ENCODE measurements at places on chromosomes 6 and 20.

DNA sequence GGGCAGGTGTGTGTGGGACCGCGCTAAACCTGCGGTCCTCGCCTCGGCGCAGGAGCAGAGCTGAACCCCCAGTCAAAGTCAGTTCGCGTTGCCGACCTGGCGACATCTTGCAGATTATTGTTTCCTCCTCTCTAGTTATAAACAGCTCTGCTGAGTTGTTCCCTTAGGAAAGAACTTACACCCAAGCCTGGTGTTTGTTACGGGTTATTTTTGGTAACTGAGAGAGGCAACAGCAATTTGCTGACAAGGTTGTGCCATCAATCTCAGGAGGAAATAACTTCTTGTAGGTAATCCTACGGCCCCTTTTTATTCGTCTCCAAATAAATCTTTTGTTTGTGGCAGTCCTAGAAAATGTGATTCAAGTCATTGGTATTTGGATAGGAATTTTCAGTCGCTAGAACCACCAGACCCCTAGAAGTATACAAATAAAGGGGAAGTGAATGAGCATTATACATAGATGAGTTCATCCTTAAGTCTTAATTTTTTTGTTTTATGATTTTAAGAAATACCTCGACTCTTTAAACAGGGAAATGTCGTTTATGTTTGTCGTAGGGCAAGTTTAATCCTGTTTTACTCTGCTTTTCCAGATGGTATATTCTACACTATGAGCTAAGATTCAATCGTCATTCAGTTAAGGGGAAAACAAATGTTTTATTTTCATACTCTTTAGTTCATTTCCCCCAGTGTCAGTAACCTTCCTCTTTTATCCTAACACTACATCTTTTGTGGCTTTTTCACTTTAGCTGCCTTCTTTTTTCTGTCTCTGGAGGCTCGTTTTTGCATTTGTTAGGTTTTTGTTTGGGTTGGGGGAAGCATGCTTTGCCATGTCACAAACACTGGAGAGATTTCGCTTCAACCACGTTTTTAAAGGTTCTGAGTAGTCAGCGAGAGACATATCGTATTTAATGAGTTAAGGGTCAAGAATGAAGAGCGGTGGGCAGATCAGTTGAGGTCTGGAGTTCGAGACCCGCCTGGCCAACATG lies 1.2 kb downstream of the PM20D2 start:
- no peak for DNase-seq

GRCh38 chr20:20505554-20505953 lies 137.7 kb downstream of the INSM1 start:
- DNase-seq: no peak

DNA sequence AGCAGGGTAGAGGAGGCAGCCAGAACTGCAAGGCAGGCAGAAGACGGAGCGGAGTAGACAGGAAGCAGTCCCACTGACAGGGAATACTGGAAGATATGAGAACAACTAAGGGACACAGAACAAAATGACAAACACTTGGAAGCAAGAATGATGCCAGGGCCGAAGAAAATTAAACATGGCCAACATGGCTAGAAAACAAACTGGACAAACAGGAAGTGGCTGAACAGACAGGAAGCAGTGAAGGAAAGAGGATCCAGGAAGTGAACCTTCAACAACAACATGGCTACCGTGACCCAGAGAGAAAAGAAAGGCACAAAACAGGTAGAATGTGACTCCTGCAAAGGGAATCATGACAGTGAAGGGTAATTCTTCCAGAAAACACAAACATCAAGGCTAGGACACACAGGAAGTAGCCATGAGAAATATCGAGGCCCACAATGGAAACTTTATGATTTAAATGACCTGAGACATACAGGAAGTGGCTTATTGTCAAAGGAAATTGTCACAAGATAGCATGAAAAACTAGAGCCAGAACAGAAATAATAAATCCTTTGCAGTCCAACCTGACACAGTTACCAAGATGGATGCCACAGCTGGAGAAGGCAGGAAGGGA lies 9.1 kb downstream of the COL11A2 start:
- DNase-seq: no peak

DNA sequence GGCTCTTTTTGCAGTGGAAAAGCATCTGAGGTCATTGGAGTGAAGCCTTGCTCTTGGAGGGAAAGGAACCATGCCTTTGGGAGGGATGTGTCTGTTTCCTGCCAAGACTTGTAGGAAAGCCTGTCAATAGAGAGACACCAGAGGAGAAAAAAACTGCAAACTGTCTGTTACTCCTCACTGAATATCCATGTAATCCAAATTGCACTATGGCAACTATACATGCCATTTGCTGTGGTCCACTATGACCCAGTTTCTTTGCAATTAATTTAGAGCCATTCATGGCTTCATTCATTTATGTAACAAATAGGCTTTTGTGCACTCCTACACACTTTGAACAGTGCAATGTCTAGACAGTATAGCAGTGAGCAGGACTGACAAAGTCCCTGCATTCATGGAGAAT lies 296.5 kb downstream of the SLC35F1 start:
- no peak for DNase-seq

- no peak for DNase-seq
Observed at GRCh38 chr6:149049230-149049629, 268.3 kb upstream of the TAB2 start.

DNA sequence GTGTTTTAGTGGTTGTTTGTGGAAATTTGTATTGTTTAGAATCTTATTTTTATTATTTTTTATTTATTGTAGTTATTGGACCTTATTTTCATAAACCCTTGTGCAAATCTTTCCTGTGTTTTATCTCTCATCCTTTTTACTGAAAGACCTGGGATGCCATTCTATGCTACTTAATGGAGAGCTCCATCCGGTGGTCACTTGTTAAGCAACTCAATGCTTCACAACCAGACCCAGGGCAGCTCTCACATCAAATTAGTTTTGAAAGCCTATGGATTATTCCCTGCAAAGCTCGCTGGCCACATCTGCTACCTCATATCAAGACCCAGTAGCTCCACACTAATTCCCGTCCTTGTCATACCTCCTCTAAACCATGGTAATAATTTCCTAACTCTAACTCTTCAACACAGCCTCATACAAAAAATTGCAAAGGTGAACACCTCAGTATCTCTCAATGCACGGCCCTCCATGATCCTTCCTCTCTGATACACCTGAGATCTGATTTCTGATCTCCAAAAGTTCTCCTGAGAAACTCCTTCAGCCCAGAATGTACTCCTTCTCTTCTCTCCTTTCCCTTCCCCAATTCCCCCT lies 296.6 kb upstream of the MANEA start:
- DNase-seq: no peak

DNA sequence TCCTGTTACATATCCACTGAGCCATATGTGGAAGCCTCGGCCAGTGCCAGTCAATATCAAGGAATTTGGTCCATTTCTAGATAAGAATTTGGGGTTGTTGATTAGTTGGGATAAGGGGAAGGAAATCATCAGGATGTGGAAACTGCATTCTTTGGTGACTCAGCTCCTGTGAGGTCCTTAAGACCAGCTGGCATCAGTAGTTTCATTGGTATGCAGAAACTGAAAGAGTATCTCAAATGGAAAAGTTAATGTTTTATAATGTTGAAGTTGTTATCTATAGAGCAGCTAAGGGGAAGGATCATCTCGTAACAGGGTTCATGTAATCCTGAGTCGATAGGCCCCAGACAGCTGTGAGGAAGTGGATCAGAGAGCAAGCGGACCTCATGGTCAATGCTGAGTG lies 87.9 kb upstream of the PRND start:
- DNase-seq: no peak

DNA sequence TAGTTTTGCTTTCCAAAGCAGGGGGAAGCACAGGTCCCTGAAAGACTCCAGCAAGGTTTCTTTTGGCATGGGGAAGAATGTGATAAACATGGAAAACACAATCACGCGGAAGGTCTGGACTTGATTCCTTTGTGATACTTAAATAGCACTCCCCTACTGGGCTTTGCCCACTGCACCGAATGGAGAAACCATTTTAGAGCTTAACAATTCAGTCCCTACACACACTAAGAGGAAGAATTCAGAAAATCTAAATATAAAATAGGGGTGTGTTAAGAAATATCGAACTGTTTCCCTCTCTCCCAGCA lies 71.4 kb upstream of the NHSL1 start:
- no peak for DNase-seq

GRCh38 chr20:2756056-2756611 lies 44.3 kb downstream of the CPXM1 start:
- no peak for DNase-seq

DNA sequence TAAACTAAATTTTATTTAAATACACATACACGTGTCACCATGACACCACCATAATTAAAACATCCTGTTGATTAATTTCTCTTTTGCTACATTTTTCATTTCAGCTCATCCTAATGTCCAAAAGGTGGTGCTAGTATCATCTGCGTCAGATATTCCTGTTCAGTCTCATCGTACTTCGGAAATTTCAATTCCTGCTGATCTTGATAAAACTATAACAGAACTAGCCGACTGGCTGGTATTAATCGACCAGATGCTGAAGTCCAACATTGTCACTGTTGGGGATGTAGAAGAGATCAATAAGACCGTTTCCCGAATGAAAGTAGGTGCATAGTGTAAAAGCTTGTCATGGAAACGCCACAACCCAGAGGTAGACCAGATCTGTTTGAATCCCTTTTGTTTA lies 263.4 kb downstream of the UTRN start:
- no peak for DNase-seq

GRCh38 chr6:169984181-169985120 lies 233.0 kb downstream of the ERMARD start:
- no peak for DNase-seq

GRCh38 chr20:62122654-62123449 lies 577 bp downstream of the LSM14B start:
- no peak for DNase-seq

GRCh38 chr20:704726-705125 lies 29.1 kb upstream of the SCRT2 start:
- DNase-seq: no peak

DNA sequence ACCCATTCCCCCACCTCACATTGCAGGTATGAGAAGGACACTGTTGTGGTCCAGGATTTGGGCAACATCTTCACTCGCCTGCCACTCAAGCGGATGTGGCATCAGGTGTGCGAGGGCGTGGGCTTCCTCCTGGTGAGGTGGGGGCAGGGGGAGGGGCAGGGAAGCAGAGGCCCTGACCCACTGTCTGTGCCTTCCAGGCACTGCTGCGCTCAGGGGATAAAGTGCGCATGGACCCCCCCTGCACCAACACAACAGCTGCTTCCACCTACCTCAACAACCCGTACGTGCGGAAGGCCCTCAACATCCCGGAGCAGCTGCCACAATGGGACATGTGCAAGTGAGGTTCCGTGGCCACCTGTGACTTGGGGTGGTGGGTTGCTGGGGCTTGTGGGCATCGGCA lies 3.7 kb downstream of the CTSA start:
- DNase-seq: no peak

DNA sequence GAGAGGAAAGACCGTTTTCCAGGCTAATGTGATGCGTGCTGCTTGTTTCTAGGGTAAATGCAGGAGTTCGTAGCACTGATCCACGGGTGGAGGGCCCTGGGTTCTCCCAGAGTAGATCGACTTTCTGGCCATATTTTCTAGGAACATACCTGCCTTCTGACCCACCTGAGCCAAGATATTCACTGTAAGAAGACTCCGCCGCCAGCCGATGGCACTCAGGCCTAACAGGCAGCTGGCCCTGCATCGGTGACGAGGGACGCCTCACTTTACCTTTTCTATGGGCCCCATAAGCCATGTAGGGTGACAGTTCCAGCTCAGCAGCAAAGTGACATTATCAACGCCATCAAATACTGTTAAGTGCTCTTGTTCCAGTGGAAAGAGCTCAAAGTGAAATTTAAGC lies 30.2 kb upstream of the FRMD1 start:
- DNase-seq: no peak

DNA sequence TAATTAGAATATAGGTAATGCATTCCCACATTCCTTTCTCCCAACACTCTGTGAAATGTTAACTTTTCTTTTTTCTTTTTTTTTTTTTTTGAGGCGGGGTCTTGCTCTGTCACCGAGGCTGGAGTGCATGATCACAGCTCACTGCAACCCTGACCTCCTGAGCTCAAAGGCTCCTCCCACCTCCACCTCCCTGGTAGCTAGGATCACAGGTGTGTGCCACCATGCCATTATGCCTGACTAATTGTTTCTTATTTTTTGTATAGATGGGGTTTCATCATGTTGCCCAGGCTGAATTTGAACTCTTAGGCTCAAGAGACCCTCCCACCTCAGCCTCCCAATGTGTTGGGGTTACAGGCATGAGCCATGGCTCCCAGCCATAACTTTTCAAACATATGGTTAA lies 135.7 kb upstream of the SHLD1 start:
- DNase-seq: no peak

DNA sequence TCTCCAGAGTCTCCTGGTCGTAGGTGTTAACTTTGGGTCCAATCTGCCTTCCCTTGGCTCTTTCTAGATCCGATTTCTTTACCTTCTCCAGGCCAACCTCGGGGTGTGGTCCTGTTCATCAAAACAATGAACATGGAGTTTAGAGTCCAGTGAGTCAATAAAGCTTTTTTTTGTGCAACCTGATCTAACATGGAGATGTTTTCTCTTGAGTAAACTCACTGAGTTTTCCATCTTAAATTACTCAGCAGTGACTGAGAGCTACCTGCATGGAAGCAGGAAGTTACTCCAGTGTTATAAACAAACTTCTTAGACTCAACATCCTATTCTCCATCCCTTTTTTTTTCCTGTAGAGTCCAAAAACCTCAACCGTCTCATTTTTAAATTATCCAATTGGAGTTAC lies 14.9 kb upstream of the SLC22A1 start:
- no peak for DNase-seq

DNA sequence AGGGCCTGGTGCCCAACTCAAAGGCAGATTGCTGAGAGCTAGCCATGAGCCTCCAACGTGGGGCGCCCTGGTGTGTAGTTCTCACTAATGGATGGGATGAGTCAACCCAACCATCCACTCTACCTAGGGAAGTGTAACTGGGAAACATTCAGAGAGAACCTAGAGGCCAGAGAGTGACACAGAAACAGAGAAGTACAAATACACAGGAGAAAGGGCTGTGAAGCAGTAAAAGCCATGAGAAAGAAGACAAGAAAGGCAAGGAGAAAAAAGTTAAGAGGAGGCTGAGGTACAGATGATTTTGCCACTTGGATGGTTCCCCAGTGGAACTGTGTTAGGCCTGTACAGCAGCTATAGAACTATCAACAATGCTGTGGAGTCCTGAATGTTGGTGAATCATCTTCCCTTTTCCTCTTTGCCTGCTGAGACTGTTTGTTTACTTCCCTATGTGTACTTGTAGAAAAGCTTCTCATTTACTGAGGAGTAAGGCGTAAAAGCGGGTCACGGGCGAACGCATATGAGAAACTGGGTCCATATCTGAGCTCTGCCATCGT lies 39.0 kb downstream of the MAN1A1 start:
- DNase-seq: no peak
